ENCODE measurements at places on chromosomes 4 and X.

- DNase-seq, result no peak
Observed at GRCh38 chrX:118577041-118577440, 81.4 kb downstream of the DOCK11 start.

- DNase-seq, result no peak
Observed at GRCh38 chrX:147917700-147918695, 6.3 kb downstream of the FMR1 start.

DNA sequence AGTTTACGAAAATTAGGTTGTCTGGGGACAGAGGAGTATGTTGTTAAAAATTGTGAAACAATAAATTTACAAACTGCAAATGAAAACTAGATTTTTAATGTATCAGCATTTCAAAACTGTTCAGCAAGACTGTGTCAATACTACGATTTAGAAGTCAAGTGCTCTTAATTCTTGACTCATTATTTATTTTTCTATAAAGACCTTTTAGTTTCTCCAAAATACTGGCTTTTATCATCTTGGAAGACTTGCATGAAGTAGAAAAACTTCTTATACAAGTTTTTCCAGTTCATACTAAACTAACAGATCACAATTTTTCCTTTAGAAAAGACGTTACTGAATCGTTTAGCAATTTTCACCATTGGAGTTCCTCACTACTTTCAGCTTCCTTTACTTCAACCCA is 231.4 kb downstream of the PPP3CA start:
- DNase-seq, result no peak

DNA sequence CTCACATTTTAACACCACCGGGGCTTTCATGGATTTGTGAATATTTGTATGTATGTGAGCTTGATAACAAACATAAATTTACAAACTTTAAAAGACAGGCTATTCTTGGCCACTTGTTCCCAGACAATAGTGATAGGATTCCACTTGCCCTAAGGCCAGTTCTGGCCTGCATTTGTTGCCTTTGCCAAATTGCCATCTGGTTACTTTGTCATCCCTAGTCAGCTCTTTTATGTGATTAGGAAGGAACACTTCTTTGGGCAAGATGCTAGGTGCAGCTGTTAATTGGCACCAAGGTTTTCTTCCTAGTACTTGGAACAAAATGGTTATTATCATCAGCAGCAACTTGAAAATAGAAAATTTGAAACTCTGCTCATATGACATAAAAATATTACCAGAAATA is 63.3 kb downstream of the CCSER1 start:
- DNase-seq, result no peak

- DNase-seq, result no peak
Observed at GRCh38 chrX:17590892-17591740, 146.2 kb upstream of the SCML1 start.

DNA sequence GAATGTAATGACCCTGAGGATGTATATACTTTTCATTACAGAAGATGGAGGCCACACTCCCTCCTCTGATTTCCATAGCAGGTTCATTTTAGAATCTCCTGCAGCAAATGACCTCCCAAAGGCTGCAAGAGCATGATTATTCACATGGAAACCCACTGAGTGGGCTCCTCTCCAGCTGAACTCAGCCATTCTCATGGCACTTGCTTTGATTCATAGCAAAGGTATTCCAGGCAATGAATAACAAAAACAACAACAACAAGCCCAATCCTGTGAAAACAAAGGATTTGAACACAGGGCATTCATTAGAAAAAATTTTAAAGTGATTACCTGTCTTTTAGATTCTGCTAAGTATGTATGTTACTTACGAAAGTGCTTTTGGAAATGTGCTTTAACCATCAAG is 894.0 kb upstream of the FRG1 start:
- no peak for DNase-seq

- DNase-seq, result no peak
Observed at GRCh38 chr4:56742080-56742871, 61.2 kb upstream of the HOPX start.

DNA sequence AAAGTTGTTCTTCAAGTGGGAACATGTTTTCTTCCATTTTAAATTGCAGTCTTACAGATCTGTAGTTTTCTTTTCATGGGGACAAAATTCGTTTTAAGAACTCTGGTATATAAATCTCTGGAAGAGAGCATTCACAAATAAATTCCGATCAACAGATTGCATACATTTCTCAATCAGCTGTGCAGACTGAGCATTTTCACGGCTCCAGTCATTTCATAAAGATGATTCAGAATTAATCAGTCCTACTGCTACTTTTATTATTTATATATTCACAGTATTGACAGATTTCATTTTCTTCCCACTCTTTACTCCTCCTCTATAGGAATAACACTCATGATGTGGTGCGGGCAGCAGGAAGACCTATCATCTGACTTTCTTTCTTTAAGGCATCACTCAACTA is 534.9 kb upstream of the FTHL17 start:
- DNase-seq, result no peak

GRCh38 chr4:168758351-168758876 is 251.6 kb downstream of the CBR4 start:
- DNase-seq, result no peak

DNA sequence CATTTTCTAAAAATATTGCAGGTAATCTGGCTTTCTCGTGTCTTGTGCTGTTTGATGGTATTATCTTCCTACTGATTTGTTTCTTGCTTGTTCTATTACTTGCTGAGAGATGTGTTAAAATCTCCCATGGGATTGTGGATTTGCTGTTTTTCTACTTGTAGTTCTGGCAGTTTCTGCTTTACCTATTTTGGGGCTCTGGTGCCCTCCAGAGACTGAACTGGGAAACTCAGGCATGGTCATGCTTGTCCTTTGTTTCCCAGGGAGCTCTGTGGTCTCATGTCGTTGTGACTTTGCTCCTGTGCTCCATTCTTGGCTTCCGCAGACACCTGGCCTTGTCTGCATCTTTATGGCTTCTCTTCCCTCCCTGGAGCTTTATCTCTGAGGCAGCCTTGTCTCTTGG is 39.5 kb downstream of the NSD2 start:
- no peak for DNase-seq

DNA sequence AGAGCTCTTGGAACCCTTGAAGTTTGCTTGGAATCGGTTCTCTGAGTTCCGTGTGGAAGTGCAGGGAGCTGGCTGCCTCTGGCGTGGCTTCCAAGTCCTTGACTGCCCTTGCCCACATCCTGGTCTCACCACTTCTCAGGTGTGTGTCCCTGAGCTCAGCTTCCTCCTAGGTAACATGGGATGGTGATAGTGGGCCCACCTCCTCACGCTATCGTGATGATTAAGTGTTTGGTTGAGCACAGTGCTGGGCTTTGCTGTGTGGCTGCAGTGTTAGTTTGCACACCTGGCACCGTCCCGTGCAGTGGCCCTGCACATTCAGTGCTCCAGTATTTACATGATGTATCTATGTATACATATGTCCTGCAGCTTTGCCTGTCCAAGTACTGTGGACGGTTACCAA is 81.5 kb downstream of the CLDN34 start:
- DNase-seq, result no peak

DNA sequence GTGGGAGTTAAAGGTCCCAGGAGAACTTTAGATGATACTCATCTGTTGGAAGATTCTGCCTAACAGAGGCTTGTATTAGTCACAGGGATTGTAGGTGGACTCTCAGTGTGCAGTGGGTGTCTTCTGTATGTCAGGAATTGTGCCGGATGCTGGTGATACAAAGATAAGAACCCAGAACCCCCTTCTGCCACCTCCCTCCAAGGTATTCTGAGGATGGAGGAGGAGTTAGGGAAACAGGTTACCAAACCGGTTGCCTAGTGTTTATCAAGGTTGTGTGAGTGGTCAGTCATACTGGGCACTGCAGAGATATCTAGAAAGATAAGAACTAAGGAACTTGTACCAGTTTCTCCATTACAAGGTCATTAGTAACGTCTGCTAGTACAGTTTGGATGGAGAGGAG is 61.6 kb downstream of the PTTG2 start:
- no peak for DNase-seq

DNA sequence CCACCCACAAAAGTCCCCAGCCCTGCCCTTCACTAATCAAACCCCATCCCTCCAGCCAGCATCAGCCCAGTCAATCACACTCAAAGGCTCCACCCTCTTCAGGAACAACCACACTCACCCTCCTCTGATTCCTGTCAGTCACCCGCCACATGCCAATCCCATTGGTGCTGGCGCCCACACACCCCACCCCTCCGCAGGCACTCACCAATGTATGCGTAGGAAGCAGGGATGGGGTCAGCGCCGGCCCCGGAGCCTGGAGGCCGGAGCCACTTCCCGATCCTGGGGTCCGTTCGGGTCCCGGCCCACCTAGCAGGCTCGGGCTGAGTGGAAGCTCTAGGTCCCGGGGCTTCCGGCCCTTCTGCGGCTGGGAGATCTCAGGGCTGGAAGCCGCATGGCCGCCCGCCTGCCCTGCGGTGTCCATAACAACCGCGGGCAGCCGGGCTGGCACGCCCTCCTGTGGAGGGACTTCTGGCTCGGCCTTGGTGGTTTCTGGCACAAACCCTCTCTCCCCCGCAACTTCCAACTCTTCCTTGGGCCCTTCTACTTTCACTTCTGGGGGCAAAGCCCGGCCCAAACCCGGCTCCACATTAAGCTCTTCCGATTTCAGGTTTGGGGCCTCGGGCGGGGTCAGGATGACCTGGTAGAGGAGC is 7.9 kb upstream of the CFP start:
- no peak for DNase-seq

DNA sequence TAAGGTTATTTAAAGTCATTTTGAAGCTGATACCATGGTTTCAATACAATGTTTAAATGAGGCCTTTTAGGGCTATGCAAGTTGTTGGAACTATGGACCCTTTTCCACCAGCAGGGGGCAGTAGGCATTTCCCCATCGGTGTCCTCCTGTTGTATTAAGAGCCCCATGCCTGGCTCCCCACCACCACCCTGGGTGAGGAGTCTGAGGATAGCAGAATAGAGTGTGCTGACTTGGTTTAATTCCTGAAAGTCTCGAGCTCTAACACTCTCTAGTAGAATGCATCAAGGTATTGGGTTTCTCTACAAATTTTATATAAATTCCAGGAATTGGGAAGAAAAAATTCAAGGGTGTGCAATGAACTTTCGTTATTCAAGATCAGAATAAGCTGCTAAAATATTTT is 234.8 kb upstream of the JADE1 start:
- DNase-seq, result peak; percentile 22

DNA sequence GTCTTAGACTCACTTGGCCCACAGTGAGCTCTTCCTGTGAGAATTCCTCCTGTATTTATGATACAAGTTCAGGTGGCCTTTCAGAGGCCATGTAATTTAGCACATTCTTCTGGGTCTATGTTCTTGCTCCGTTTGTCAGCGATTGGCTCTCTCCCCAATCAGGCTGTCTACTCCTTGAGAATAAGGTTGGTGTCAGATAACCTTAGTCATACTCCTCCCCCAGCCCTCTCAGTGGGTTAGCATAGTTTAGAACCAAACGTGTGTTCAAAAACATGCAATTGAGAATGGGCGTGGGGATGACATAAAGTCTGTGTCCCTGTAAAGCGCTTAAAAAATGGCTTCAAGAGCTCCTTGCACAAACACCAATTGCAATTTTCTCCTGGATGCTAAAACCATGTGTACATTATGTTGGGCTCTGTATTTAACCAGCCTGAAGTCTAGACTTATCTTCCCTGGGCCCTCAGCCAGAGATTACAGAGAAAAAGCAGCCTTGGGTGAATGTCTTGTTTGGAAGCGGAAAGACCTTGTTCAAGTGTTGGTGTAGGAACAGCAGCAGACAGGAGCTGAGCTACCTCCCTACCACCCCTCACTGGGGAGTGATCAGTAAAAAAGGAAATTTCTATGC is 9.9 kb upstream of the CT47C1 start:
- no peak for DNase-seq

GRCh38 chr4:14768449-14768848 is 233.8 kb upstream of the CPEB2 start:
- no peak for DNase-seq

- DNase-seq, result no peak
Observed at GRCh38 chr4:140331245-140331644, 42.2 kb upstream of the SCOC start.

DNA sequence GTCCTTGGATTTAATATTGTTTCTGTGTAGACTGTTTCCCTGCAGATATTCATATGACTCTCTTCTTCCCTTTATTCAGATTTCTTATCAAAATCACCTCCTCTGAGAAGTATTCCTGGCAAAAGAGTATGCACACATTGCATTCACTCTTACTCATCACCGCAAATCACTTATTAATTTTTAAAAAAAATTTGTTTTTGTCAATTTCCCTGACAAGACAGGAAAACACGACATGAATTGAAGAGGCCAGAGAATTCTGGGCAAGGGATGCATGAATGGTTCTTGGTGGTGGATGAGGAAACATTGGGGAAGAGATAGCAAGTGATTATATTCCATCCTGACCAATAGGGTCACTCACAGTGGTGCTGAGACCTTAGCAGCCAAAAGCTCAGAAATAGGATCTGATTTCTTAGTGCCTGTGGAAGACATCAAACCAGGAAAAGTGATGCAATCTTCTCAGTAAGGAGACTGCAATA is 522.5 kb upstream of the AGA start:
- no peak for DNase-seq

- no peak for DNase-seq
Observed at GRCh38 chrX:119512146-119512800, 44.0 kb downstream of the SLC25A5 start.

GRCh38 chr4:82606622-82607021 is 44.8 kb upstream of the TMEM150C start:
- DNase-seq, result no peak

- no peak for DNase-seq
Observed at GRCh38 chr4:70654605-70655011, 11.7 kb downstream of the JCHAIN start.

- DNase-seq, result no peak
Observed at GRCh38 chrX:120790552-120790951, 85.1 kb downstream of the CT47B1 start.

GRCh38 chr4:108693211-108693610 is 42.8 kb downstream of the OSTC start:
- no peak for DNase-seq

GRCh38 chr4:82957045-82957444 is 53.6 kb downstream of the LIN54 start:
- no peak for DNase-seq

- DNase-seq, result no peak
Observed at GRCh38 chrX:34365471-34365870, 233.4 kb upstream of the FAM47A start.

DNA sequence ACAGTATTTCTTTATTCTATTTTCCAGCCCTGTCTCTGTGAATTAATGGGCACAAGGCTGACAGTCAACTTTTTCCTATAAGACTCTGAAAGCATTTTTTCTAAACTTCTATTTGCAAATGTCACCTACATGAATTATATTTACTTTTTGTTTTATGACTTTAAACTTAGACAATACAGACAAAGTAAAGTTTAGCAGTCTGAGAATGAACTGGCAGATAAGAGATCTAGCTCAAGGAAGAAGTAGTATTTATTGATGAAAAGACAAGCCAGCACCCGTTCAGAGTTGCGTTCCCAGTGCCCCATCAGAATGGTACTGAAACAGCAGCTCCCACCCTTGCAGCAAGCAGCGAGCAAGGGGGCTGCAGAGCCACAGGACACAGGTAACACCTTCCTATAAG is 148.5 kb downstream of the FAM13A start:
- no peak for DNase-seq

GRCh38 chr4:41866799-41867677 is 68.2 kb upstream of the TMEM33 start:
- DNase-seq, result no peak
